Mesothelial cell of epicardium (in vitro differentiated cells): ENCODE measurements at places on chromosomes 16 and 17.

GRCh38 chr17:10198509-10199249 is at the start of gene GAS7:
Gene GAS7, minus strand, starts transcription at chr17:10198606.
- peak within 1 kb of the TSS; percentile 88 for H3K27ac ChIP-seq
- peaks cover 15% of the 10 kb centered on the region for H3K36me3 ChIP-seq
- H3K27me3 ChIP-seq = peaks cover 12% of the 10 kb centered on the region
- peak within 1 kb of the TSS; percentile 78 for H3K4me3 ChIP-seq
- DNase-seq = peak; percentile 86
- peaks cover 14% of the 10 kb centered on the region for H3K4me1 ChIP-seq

GRCh38 chr16:17369421-17370222 is 101.1 kb downstream of the XYLT1 start:
- no peak overlapping the region for H3K4me3 ChIP-seq
- peaks cover 27% of the 10 kb centered on the region for H3K4me1 ChIP-seq
- H3K36me3 ChIP-seq = no peaks in the 10 kb centered on the region
- no peak overlapping the region for H3K27ac ChIP-seq
- DNase-seq = no peak

- H3K4me3 ChIP-seq = no peak overlapping the region
- H3K27me3 ChIP-seq = no peaks in the 10 kb centered on the region
- H3K4me1 ChIP-seq = peaks cover 47% of the 10 kb centered on the region
- H3K27ac ChIP-seq = peak overlapping the region; percentile 79
- H3K36me3 ChIP-seq = no peaks in the 10 kb centered on the region
These were observed 6.3 kb downstream of the UBE2O start for GRCh38 chr17:76446449-76447231.

GRCh38 chr16:51538707-51539498 is 387.8 kb upstream of the SALL1 start:
- peaks cover 65% of the 10 kb centered on the region for H3K27me3 ChIP-seq
- no peaks in the 10 kb centered on the region for H3K36me3 ChIP-seq
- H3K4me3 ChIP-seq = no peak overlapping the region
- no peak overlapping the region for H3K27ac ChIP-seq
- H3K4me1 ChIP-seq = peaks cover 8% of the 10 kb centered on the region
- no peak for DNase-seq

DNA sequence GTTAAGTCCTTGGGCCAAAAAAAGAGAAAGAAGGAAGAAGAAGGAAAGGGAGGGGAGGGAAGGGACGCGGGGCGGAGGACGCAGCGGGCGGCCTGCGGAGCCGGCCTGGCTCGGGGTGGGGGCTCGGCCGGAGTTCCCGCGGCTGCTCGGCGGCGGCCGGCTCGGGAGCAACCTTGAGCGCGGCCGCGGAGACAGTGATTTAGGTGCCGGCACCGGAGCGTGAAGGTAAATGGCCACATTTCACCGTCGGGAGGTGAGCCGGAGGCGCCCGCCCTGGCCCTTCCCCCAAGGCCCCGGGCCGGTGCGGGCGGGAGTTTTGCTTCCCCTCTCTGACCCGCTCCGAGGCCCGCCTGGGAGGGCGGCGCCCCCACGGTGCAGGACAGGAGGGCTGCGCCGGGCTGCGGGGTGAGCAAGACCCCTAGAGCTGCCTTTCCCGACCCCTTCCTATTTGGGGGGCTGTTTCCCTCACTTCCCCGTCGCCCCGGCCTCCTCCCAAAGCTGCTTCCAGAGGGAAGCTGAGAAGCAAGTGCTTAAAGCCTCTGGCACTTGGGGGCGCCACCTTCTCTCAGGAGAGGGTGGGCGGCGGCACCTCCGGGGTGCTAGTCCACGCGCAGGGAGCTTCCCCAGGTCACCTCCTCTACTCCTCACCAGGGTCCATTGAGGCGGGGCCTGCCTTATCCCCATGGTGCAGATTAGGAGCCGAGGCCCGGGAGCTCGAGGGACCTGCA is 56.5 kb downstream of the MRM1 start:
- no peak for DNase-seq
- peak overlapping the region; percentile 71 for H3K4me3 ChIP-seq
- H3K27ac ChIP-seq = no peak overlapping the region
- no peaks in the 10 kb centered on the region for H3K36me3 ChIP-seq
- H3K27me3 ChIP-seq = peaks cover 58% of the 10 kb centered on the region

GRCh38 chr17:77888242-77889134 is 70.0 kb upstream of the TNRC6C start:
- H3K4me3 ChIP-seq = peak overlapping the region; percentile 63
- H3K36me3 ChIP-seq = no peaks in the 10 kb centered on the region
- no peak overlapping the region for H3K27ac ChIP-seq
- no peak for DNase-seq
- peaks cover 18% of the 10 kb centered on the region for H3K4me1 ChIP-seq
- H3K27me3 ChIP-seq = peaks cover 66% of the 10 kb centered on the region

GRCh38 chr16:58503863-58504688 is 4.1 kb downstream of the NDRG4 start:
- no peak overlapping the region for H3K4me3 ChIP-seq
- no peaks in the 10 kb centered on the region for H3K36me3 ChIP-seq
- peaks cover 5% of the 10 kb centered on the region for H3K27me3 ChIP-seq
- DNase-seq = no peak
